ENCODE measurements at places on chromosomes 1 and 21. TPM values are rescaled to one million over a fixed set of nuclear protein-coding genes. Genes with fewer than 3 reads are reported as not detected.

The NIBAN1 gene
- 16.0 TPM for total RNA-seq

The ADAMTS1 gene
- total RNA-seq: 11.2 TPM

The MAP3K6 gene
- 6.7 TPM for total RNA-seq

The COL9A2 gene
- 0.85 TPM for total RNA-seq

The AGL gene
- 10.6 TPM for total RNA-seq
